ENCODE measurements at places on chromosomes 12 and 14.

DNA sequence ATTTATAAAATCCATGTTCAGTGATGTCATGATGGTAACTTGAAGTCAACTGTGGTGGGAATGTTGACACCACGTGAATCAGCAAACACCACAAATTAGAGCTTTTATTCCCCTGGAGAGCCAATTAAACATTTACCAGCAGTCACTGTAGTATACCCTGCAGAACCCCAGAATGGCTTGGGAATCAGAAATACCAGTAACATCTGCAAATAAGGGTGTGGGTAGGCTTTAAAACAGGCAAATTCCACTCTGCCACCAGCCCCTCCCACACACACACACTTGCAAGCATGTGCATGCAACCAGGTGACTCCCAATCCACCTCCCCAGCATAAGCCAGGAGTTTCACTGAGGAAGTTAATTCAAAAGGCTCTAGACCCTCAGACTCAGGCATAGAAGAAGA lies 63.6 kb upstream of the TMEM263 start:
- no peak for DNase-seq

- DNase-seq = no peak
Observed at GRCh38 chr12:11771895-11772502, 122.5 kb downstream of the ETV6 start.

DNA sequence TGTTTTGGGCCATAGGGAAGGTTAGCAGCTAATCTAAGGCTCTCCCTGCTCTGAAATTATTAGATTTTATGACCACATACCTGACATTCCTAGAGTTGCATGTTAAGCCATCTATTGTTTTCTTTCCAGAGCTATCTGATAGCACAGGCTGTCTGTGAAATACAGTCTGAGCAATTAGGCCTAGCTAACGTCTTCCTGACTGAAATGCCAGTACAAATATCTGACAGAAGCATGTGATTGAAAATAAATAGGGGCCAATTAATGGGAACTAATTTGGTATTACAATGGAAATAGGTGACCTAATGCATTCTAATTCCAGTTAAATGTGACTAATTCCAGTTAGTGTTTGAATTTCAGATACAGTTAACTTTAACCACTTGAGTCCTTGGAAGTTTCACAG lies 115.2 kb downstream of the C12orf75 start:
- no peak for DNase-seq

GRCh38 chr14:54691525-54692283 lies 124.8 kb downstream of the SAMD4A start:
- DNase-seq = no peak

- no peak for DNase-seq
Observed at GRCh38 chr14:100682749-100683148, 43.9 kb upstream of the DLK1 start.

DNA sequence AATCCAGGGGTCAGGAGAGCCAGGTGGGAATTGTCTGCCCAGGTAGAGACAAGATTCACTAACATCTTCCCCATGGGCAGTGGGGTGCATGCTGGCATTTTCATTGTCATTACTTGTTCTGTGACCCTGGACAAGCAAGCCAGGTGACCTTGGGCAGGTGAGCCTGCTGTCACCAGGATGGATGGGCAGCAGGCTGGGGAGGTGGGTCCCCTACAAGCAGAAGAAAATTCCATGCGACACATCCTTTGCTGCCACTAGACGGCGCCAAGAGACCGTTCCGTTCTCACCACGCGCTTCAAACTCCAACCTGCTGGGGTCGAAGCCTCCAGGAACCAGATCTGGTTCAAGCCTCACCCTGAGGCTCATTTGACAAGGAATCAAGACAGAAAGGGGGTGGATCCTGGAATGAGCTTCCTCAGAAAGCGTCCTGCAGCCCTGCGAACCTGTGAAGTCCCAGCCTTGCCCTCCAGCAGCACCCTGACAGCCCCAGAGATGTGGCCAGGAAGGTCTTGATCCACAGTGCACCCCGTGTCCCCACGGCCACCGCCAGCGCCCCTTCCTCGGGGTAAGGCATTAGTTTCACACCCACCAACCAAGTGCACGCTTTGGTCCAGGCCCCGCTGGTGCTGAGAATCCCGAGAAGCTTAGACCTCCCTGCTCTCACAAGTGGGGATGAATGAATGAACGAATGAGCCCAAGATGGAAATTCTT lies 3.2 kb upstream of the DYNC1H1 start:
- DNase-seq = peak; percentile 68

- no peak for DNase-seq
Observed at GRCh38 chr12:101761350-101761749, 22.1 kb upstream of the SYCP3 start.

- no peak for DNase-seq
Observed at GRCh38 chr12:109892748-109893147, 7.3 kb upstream of the TCHP start.

DNA sequence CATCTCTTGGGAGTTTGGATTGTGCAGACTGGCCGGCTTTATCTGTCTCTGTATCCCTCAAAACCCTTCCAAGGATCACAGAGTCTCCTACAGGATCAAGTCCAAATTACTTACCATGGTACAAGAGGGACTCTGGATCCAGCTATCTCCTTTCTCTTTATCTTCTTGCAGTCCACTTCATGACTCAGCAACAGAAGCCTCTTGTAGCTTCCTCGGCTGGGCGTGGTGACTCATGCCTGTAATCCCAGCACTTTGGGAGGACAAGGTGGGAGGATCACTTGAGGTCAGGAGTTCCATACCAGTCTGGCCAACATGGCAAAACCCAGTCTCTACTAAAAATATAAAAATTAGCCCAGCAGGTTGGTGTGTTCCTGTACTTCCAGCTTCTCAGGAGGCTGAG lies 189.7 kb downstream of the BCAT1 start:
- no peak for DNase-seq

GRCh38 chr12:57754411-57755193 lies at the start of gene MARCHF9:
Gene MARCHF9 (plus strand): TSS chr12:57755103. CDS start chr12:57755529, 426 bp downstream.
- DNase-seq = no peak

GRCh38 chr12:42923156-42923555 lies 333.6 kb upstream of the PRICKLE1 start:
- no peak for DNase-seq

- no peak for DNase-seq
Observed at GRCh38 chr14:23126548-23127278, 7.7 kb upstream of the CEBPE start.

DNA sequence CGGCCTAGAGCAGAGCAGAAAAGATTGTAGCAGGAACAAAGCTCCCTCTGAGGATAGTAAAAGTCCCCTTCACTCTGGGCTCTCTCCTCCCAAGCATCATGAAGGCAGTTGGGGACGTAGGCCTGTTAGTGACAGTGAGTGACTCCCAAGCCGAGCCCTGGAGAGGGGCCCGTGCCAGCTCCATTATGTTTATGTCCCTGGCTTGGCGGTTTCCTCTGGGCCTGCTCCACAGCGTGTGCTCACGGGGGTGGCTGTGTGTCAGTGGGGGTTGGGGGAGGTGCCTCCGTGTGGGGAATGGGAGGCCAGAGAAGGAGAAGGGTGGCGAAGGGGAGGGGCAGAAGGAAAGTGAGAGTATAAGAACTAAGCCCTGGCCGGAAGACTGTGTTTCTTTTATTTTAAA lies 170.0 kb upstream of the VASH1 start:
- no peak for DNase-seq

DNA sequence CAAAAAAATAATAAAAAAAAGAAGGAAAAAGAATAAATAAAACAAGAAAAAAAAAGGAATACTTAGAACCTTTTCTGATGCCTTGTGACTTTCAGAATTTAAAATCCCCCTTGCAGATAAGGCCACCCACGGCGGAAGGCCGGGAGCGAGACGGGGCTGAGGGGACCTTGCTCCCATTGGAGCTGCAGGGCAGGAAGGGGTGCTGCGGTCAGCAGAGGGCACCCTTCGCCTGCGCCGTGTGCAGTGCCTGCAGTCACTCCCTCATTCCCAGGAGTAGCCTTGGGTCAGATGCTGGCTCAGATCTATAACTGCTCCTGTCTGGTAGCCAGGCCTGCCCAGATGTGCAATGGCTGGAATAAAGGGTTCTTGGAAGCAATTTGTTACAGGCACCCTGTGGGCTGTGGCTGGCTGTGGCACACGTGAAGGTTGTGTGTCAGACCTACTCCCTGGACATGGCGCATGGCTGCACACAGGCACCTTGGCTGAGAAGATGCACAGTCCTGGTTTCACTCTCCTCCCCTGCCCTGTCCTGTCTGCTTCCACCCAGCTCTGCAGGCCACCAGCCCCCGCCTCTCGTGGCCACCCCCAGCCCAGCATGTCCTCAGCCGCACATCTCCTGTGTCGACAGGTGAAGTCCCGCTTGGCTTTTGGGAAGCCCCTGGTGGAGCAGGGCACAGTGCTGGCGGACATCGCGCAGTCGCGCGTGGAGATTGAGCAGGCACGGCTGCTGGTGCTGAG lies 13.4 kb upstream of the ALDH2 start:
- DNase-seq = peak; percentile 48

GRCh38 chr12:57027805-57028153 lies 11.4 kb upstream of the TAC3 start:
- no peak for DNase-seq

DNA sequence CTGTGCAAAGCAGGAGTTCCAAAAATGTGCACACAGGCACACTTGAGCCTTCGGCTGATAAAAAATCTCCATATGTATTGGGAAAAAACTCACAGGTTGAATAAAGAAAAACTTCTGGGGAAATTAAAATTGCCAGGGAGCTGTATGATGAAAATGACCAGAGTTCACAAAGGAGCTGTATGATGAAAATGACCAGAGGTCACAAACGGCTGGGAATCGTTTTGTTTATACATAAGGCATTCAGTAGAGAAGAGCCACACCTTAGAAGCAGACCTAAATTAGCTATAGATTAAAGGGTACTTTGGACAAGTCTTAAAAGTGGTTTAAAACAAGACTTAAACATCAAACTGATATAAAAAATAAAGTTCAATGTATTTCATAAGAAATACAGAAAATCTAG lies 251.7 kb upstream of the TMEM132C start:
- DNase-seq = no peak

DNA sequence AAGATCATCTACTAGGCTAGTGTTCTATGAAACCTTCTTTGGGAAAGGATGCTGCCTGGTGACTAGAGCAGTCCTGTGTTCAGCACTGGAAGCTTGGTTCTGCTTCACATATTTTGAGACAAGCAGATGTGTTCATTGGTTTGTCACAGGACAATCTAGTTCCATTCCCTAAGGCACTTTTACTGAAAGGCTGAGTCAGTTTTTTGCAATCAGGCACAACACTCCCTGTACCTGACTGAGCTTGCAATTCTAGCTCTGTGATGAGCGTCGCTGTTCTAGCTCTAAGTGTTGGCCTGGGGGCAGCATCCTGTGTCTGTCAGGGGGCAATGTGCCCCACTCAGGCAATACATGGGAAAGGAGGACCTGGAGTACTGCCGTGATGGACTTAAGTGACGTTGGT lies 144.4 kb downstream of the CAND1 start:
- no peak for DNase-seq

DNA sequence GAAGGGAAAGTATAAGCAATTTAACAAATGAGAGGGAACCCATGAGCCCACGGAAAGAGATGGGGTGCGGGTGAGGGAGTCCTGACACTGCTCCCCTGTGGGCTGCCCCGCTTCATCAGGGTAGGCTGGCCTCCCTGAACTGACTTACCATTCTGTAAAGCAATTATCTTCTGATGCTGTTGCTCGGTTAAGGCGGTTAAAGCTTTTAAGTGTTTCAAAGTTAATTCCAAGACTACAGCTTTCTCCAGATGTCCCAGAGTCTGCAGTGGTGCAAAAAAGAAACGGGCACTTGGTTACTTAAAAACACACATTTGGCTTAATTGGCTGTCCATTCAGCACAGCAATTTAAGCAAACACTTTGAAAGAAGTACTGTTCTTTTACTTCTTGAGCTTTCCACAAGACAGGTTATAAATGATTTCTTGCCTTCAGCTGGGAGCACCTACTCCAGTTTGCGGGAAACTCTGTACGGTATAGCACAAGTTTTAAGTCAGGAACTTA lies 1.3 kb downstream of the BHLHE41 start:
- no peak for DNase-seq

DNA sequence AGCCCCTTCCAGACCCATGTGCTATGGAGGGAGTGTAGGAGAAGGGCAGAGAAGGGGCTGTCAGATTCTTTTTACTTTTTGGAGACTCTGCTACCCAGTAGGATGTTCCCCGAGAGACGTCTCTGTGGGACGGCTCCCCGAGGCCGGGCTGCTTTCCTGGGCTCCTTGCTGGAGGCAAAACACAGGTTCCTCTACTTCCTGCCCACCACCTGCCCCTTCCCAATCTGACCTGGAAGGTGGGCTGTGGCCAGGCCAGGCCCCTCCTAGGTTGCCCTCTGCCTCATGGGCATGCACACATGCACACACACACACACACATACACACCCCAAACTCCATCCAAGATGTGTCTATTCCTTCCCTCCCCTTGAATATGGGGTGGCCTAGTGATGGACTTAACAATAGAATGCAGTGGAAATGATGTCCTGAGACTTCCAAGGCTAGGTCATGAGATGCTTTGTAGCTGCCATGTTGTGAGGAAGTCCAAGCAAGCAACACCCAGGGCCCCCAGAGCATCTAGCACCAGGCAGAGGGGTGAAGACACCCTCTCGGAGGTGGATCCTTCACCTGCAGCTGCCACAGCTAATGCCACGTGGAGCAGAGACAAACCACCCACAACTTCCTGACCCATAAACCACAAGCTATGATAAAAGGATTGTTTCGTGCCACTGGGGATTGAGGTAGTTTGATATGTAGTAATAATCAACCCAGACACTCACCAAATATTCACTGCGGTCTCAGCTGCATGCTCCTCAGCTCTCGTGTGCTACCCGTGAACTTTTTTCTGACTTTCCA lies 1.6 kb upstream of the ASB2 start:
- DNase-seq = no peak

- no peak for DNase-seq
Observed at GRCh38 chr12:78418919-78419318, 445.7 kb upstream of the SYT1 start.

GRCh38 chr12:1741154-1741949 lies 50.5 kb downstream of the ADIPOR2 start:
- no peak for DNase-seq

GRCh38 chr12:114974826-114975639 lies 291.1 kb upstream of the TBX3 start:
- no peak for DNase-seq

Data from HFF-Myc (cell line).